GM23248 (cell line): ENCODE measurements at places on chromosomes 11 and 22. TPM values are rescaled to one million over a fixed set of nuclear protein-coding genes. Genes with fewer than 3 reads are reported as not detected.

- H3K4me3 ChIP-seq, result no peak overlapping the region
- DNase-seq, result no peak
- H3K27me3 ChIP-seq, result no peaks in the 10 kb centered on the region; the same call in none of the 2 replicates
- no peaks in the 10 kb centered on the region for H3K4me1 ChIP-seq
These were observed 126.5 kb downstream of the NCAM1 start for GRCh38 chr11:113087706-113088105.

The TXNRD2 gene
- total RNA-seq, result 20.1 and 38.4 TPM in 2 replicates

GRCh38 chr11:57679396-57679795, 11.5 kb downstream of the ZDHHC5 start:
- H3K36me3 ChIP-seq, result peaks cover 29% of the 10 kb centered on the region
- H3K27ac ChIP-seq, result no peak overlapping the region
- H3K27me3 ChIP-seq, result no peaks in the 10 kb centered on the region

DNA sequence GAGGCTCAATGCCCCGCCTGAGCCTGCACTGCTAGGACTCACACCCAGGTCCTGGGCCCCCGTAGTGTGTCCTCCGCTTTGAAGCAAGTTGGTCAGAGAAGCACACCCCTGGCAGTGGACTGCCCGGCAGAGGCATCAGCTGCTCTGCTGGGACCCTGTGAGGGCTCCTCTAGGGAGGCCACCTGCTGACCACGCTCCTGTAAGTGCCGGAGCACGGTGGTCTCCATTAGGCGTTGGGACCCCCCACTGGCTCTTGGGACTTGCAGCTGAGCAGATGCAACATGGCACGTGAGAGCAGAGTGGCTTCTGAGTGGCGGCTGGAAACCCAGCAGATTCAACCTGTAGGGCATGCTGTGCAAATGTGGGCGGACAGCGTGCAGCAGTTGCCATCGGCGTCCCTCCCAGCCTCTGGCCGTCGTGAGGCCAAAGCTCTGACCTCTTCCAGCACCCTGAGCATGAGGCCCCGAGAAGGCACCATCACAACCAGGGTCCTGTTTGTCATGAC, 16.9 kb downstream of the MRGPRG start:
- H3K4me3 ChIP-seq, result no peak overlapping the region
- H3K27me3 ChIP-seq, result peaks cover 24% of the 10 kb centered on the region
- DNase-seq, result no peak

DNA sequence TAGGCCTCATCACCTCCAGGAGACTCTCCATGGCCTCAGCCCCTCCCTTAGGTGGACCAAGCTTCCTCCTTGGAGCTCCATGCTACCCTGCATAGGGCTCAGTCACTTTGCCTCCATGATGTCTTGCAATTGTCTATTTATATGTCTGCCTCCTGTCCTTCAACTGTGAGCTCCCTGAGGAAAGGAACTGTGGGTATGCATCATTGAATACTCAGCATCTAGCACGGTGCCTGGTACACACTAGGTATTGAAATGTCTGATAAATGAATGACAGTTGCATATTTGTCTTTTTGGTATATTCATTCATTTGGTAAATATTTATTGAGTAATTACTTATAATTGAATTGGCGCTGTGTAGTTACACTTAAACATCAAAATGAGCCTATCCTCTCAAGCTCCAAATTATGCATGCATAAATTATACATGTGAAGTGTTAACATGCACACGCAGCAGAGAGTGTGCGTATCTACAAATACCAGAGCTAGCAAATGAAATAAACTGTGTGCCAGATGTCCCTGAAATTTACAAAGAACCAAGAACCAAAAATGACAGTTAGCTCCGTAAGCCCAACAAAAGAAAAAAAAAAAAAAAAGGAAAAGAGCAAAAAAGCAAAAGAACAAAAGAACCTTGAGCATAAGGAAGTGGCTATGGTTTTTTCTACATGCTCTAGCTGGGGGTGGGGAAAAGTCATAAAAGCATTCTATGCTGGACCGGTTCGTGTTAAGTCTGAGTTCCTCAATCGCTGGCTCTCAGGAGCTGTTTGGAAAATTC, 25.2 kb downstream of the GRAP2 start:
- DNase-seq, result no peak
- H3K4me3 ChIP-seq, result no peak overlapping the region
- no peak overlapping the region for H3K27ac ChIP-seq
- peaks cover 66% of the 10 kb centered on the region for H3K27me3 ChIP-seq

DNA sequence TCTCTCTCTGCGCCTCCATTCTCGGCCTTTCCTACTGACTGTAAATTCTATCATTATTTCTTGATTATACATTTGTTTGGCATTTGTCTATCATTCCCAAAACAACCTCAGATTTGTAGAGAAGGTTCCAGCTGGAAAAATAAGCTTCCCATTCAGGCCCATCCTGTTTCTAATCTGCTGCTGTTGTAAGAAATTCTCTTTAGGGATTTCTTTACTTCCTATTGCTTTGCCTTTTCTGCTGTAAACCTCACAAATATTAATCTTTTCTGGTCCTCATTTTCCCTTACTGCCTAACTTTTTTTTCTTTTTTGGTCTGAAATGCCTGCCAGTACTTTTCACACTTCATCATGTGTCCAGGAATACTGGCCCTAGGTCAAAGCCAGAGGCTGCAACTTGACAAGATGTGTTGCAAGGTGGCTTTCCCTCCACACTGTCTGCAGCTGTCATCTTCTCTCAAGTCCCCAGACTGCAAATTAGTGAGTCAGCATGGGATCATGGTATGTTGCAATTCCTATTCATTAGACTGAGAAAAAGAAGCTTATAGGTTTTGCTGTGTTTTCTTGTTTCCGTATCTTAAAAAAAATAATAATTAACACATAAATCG, 858.7 kb upstream of the CHORDC1 start:
- H3K4me3 ChIP-seq, result no peak overlapping the region
- H3K36me3 ChIP-seq, result no peaks in the 10 kb centered on the region

- H3K4me1 ChIP-seq, result peaks cover 5% of the 10 kb centered on the region; the same call in 1 of the 2 replicates
- H3K36me3 ChIP-seq, result no peaks in the 10 kb centered on the region
- peaks cover 5% of the 10 kb centered on the region; the same call in 1 of the 2 replicates for H3K27me3 ChIP-seq
- H3K4me3 ChIP-seq, result no peak overlapping the region
These were observed 28.8 kb upstream of the EXPH5 start for GRCh38 chr11:108622341-108622740.

DNA sequence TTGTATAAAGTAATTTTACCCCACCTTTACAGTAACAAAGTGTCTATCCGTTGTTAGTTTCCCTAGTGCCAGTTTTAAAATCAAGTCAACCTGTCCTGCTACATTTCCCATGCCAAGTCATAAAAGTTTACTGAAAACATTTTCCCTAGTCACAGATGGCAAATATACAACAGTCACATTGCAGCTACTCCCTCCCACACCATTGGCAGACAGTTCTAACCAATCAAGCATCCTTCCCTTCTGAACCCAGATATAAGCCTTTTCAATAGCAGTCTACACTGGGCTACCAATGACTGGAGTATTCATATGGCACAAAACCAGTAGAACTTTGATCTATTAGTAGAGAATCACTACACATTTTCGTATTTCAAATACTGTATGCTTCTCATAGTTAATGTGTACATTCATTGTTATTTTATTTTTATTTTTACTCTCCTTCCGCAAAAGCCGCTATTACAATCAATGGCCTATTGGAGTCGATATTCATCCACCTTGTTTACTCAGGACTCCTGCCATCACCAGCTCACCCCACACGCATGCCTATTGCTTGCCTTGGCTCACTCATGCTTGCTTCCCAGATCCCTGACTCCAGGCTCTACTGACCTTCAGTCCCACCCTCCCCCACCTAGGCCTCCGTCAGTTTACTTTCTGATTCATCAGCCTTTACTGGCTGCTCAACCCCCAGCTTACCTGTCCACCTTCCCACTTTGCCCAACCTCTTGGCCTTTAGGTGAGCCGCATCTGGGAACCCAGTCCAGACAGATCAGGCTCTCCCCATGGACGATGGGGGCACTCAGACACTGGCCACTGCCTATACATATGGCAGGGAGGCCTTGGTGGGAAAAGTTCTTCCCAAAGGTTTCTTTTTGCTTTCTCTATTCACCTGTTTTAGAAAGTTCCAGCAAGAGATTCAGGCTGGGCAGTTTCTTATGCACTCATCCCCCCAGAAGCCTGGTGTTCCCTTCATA, 408.4 kb downstream of the SOX6 start:
- H3K27me3 ChIP-seq, result 0 out of 2 replicates have a peak, but pooled peaks cover 4% of the 10 kb centered on the region
- no peak for DNase-seq
- no peak overlapping the region for H3K4me3 ChIP-seq
- no peak overlapping the region for H3K27ac ChIP-seq
- H3K36me3 ChIP-seq, result no peaks in the 10 kb centered on the region

The FXYD2 gene
- not detected in 2 replicates for total RNA-seq

The MICAL3 gene
- total RNA-seq, result 25.1 and 33.9 TPM in 2 replicates

GRCh38 chr11:4203603-4204360, 109.2 kb downstream of the RRM1 start:
- H3K27ac ChIP-seq, result no peak overlapping the region
- no peak for DNase-seq
- H3K4me1 ChIP-seq, result no peaks in the 10 kb centered on the region
- H3K27me3 ChIP-seq, result no peaks in the 10 kb centered on the region

GRCh38 chr11:126253265-126253664, 15.4 kb downstream of the SRPRA start:
- H3K4me1 ChIP-seq, result peaks cover 13% of the 10 kb centered on the region
- peaks cover 7% of the 10 kb centered on the region for H3K36me3 ChIP-seq
- H3K27ac ChIP-seq, result no peak overlapping the region
- no peak overlapping the region for H3K4me3 ChIP-seq
- DNase-seq, result no peak

GRCh38 chr11:75673977-75674582, 5.2 kb upstream of the MAP6 start:
- H3K4me3 ChIP-seq, result no peak overlapping the region
- H3K4me1 ChIP-seq, result no peaks in the 10 kb centered on the region
- peaks cover 54% of the 10 kb centered on the region for H3K27me3 ChIP-seq
- DNase-seq, result peak; percentile 53

GRCh38 chr11:3022300-3022967, 30.3 kb upstream of the NAP1L4 start:
- peak overlapping the region; percentile 81 for H3K27ac ChIP-seq
- no peak overlapping the region for H3K4me3 ChIP-seq
- H3K27me3 ChIP-seq, result no peaks in the 10 kb centered on the region
- H3K36me3 ChIP-seq, result peaks cover 54% of the 10 kb centered on the region

The MIOX gene
- total RNA-seq, result not detected in 2 replicates

DNA sequence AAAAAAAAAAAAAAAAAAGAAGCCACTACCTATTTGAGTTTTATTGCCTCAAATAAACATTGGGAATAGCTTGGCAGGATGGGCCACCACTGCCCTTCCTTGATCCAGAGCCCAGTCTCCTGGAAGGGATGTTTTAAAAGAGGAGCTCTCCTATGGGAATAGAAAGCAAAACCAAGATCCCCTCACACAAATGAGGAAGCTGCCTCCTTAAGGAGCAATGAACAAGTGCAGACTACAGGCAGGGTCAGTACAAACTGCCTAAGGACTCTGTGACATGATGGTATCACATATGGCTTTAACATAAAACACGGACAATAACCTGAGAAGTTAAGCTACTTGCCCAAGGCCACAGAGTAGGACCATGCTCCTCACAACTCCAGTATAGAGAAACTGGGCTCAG, 120.8 kb downstream of the NAT10 start:
- DNase-seq, result no peak
- no peaks in the 10 kb centered on the region for H3K36me3 ChIP-seq
- H3K27ac ChIP-seq, result no peak overlapping the region
- peaks cover 18% of the 10 kb centered on the region for H3K4me1 ChIP-seq

The APOL5 gene
- not detected in 2 replicates for total RNA-seq

The TEX54 gene
- not detected in 2 replicates for total RNA-seq

DNA sequence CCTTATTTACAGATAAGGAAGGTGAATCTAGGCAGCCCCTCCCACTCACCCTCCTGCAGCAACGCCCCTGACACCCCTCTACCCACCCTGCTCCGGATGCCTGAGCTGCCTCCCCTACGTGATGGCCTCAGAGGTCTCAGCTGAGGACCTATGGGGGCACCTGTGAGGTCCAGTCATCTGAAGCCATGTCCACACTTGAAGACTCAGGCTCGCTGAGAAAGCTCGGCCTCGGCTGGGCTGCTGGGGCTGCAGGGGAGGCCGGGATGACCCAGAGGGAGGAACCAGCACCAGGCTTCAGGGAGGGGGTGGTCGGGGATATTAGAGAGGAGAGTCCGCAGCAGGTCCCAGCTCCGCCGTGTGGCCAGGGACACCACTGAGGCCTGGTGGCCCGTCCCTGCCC, 92.8 kb downstream of the BRD1 start:
- peaks cover 3% of the 10 kb centered on the region; the same call in 1 of the 2 replicates for H3K27me3 ChIP-seq
- no peak overlapping the region for H3K27ac ChIP-seq
- no peak overlapping the region for H3K4me3 ChIP-seq
- no peaks in the 10 kb centered on the region for H3K36me3 ChIP-seq

The CABP7 gene
- total RNA-seq, result not detected in 2 replicates

The SEC14L2 gene
- 41.9 and 54.6 TPM in 2 replicates for total RNA-seq

GRCh38 chr11:63508009-63508408, 2.1 kb downstream of the LGALS12 start:
- no peaks in the 10 kb centered on the region for H3K4me1 ChIP-seq
- H3K36me3 ChIP-seq, result no peaks in the 10 kb centered on the region
- peak; percentile 14 for DNase-seq
- no peak overlapping the region for H3K27ac ChIP-seq
- H3K4me3 ChIP-seq, result no peak overlapping the region
